ENCODE measurements at places on chromosomes 7 and 10. TPM values are rescaled to one million over a fixed set of nuclear protein-coding genes. Genes with fewer than 3 reads are reported as not detected.

The RSU1 gene
- 45.6 TPM for total RNA-seq

The IDI2 gene
- 0.51 TPM for total RNA-seq

GRCh38 chr7:155166673-155167370, 96.7 kb downstream of the HTR5A start:
- no peak for DNase-seq

- DNase-seq, result peak; percentile 69
Measured at GRCh38 chr10:43262902-43263466, 3.9 kb downstream of the RASGEF1A start.

- no peak for DNase-seq
Measured at GRCh38 chr10:98485959-98486358, 39.2 kb upstream of the HPS1 start.

DNA sequence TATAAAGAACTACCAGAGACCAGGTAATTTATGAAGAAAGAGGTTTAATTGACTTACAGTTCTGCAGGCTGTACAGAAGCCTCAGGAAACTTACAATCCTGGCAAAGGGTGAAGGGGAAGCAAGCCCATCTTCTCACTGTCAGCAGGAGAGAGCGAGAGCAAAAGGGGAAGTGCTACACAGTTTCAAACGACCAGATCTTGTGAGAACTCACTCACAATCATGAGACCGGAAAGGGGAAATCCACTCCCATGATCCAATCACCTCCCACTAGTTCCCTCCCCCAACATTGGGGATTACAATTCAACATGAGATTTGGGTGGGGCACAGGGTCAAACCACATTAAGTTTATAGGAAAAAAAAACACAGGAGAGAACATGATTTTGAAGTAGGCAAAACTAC, 222.1 kb upstream of the SHH start:
- no peak for DNase-seq

GRCh38 chr7:144459635-144460034, 56.1 kb upstream of the NOBOX start:
- DNase-seq, result no peak
